ENCODE measurements at places on chromosomes 13 and 19. TPM values are rescaled to one million over a fixed set of nuclear protein-coding genes. Genes with fewer than 3 reads are reported as not detected.

GRCh38 chr13:27298849-27299248 is 28.2 kb downstream of the RASL11A start:
- no peak overlapping the region for H3K27ac ChIP-seq
- no peaks in the 10 kb centered on the region for H3K36me3 ChIP-seq
- no peak overlapping the region for H3K4me3 ChIP-seq
- DNase-seq = no peak
- H3K4me1 ChIP-seq = no peaks in the 10 kb centered on the region

- H3K4me3 ChIP-seq = no peak overlapping the region
- no peaks in the 10 kb centered on the region for H3K36me3 ChIP-seq
- no peaks in the 10 kb centered on the region for H3K27me3 ChIP-seq
- H3K4me1 ChIP-seq = no peaks in the 10 kb centered on the region
Measured at GRCh38 chr19:16741084-16741483, 21.4 kb downstream of the NWD1 start.

HSPB6 gene
- 0.81 TPM for total RNA-seq

OR4F17 gene
- not detected for total RNA-seq
